T-helper 2 cell treated with Interferon-gamma antibody and Interleukin-4, amounts not matched to agents 5 μg/mL and 100 μg/mL, for 36 hours (primary cell): ENCODE measurements at places on chromosomes 3 and 15.
A peak's percentile ranks its signal among the peaks of the same experiment; 100 is the strongest.

GRCh38 chr3:190224456-190224855, 97.8 kb downstream of the CLDN1 start:
- DNase-seq: no peak

GRCh38 chr3:45688194-45688881, 858 bp upstream of the SACM1L start:
- DNase-seq: peak; percentile 26

DNA sequence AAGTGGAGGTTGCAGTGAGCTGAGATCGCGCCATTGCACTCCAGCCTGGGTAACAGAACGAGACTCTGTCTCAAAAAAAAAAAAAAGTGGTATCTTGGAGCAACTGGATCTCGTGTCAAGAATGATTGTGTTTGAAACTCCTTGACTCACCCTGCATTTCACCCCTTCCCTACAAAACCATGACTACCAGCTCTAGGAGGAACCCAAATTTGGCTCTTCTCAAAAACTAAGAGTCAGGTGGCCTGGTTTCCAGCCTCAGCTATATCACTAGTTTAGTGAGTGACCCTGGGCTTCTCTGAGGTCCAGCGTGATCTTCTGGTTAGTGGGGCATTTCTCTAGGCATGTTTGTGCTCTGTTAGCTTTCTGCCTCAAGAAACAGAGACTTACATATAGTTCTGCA, 222.1 kb downstream of the FAM43A start:
- DNase-seq: no peak

DNA sequence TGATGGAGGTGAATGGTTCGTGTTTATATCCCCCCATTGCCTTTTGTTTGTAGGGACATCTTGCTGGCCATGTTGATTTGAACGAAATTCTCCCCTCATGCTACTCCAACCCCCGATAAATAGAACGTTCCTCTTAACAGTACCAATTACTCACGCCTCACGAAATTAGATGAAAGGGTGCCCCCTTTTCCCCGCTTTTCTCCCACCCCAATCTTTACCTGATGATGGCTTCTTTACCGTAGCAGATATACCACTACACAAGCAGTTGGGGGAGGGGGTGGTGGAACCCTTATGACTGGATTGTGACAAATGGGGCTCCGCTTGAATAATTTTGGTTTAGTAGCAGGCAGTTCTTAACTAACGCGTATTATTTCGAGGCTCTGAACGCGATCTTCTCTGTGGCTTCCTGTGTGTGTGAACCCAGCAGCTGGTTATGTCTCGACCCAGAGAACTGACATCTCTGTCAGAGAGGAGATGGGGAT, 1.1 kb downstream of the PIAS1 start:
- peak; percentile 60 for DNase-seq

DNA sequence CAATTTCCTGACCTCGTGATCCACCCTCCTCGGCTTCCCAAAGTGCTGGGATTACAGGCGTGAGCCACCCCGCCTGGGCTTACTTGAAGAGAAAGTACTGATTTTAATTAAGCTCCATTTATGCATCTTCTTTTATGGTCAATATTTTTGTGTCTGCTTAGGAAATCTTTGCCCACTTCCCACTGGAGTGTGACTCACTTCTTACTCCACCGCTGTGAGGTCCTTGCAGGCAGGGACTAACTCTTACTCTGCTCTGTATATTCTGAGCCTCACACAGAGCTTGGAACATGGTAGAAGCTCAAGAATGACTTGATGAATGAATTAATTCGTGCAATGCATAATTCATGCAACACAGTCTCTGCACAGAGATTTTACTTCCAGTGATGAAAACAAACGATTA, 2.9 kb upstream of the TM4SF19 start:
- DNase-seq: no peak

GRCh38 chr3:23728601-23729117, 77.1 kb upstream of the UBE2E1 start:
- no peak for DNase-seq

DNA sequence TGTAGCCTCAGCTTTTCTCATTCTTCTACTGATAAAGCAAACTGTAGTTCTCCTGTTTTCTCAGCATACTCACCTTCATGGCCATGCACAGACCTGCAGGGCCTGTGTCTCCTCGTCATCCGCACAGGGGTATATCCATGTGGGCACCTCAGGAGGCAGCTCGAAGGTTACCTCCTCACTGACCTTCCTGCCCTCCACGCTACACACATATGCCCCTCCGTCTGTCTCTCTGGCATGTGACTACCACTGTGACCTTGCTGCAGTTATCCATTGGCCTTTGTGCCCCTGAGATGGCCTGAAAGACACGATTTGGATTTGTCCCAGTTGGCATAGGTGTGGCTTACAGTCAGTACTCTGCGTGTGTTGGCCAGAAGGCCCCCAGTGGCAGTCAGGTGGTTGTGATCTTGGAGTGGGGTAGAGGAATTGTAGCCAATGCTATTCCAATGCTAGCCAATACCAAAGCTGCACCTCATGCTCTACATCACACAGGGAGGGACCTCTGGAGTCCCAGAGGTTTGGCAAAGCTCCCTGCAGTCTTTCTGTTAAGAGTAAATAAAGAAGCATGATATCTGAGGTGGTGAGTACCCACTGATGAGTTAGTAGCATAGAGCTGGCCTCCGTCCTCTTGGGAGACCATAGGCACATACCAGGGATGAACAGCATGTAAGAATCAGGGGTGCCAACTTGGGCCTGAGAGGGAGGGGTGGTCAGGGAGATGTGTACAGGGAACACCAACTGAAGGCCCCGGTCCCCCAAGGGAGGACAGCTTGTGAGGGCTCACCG, 143.4 kb downstream of the EEFSEC start:
- no peak for DNase-seq

DNA sequence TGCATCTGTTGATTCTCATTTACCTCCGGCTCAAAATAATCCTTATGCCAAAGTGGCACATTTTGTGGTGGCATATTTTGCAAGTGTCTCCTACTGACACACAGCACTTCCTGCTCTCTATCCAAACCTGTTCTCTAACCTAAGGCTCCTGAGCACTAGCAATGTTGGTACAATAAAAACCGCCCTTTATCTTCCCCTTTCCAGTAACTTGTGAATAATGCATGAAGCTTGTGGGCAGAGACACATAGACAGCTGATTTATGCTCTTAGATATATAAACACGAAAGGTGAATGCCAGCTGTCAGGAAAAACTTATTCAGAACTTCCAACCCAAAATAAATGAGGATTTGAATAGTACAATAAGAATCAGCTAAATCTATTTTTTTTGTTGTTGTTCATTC, 34.6 kb upstream of the ARPIN start:
- no peak for DNase-seq

- DNase-seq: no peak
Measured at GRCh38 chr3:120664926-120665325, 17.1 kb downstream of the HGD start.

DNA sequence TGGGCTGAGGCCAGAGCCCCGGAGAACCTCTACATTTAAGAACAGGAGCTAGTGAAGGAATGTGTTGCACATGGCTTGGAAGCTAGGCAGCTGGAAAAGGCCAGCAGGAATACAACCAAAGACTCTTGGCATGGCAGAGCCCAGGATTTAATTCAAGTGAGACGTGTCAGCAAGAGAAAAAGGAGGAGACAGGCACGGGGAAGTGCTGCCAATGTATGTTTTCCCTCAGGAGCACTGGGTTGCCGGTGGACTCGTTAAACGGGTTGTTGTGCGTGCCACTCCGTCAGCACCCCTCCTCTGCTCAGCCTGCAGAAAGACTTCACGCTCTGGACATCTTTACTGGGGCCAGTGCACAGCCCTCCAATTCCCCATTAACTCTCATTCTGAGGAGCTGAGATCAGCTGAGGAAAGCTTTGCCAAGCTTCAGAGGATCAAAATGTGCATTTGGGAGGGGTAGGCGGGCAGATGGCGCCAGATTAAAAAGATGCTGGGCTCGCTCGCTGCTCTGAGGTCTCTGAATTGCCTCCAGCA, 103.7 kb downstream of the PDZRN3 start:
- no peak for DNase-seq

- DNase-seq: no peak
Measured at GRCh38 chr3:197270558-197271317, 27.7 kb downstream of the DLG1 start.

DNA sequence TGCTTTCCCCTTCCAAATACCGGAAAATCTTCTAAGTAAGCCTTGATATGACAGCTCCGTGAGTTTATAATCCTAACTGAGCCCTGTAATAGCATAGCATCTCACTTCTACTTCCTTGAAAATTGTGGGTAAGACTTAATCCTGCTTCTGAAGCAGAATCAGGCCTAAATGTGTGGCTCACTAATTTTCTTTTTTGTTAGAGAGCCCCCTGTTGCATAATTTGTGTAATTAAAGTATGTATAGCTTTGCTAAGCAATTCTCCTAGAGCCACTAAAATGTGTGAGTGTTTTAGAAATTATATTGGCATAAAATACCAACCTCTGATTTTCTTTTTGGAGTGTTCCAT, 304.4 kb downstream of the FGF12 start:
- no peak for DNase-seq

DNA sequence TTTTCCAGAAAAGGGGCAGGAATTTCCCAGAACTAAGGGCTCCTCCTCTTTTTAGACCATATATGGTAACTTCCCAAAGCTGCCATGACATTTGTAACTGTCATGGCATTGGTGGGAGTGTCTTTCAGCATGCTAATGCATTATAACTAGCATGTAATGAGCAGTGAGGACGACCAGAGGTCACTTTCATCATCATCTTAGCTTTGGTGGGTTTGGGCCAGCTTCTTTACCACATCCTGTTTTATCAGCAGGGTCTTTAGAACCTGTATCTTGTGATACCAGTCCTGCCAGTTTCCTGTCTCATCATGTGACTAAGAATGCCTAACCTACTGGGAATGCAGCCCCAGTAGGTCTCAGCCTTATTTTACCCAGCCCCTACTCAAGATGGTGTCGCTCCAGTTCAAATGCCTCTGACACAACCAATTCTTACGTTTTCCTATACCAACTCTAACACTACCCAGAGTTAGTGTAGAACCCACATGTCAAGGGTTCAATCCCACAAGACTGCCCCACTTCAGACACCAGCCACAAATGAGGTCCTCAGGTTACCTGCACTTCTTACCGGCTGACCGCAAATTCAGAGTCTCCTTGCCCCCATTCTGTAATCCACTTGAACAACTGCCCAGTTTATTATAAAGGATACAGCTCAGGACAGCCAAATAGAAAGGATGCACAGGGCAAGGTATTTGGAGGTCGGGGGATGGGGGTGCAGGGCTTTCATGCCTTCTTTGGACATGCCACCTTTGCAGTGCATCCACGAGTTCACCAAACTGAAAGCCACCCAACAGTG, 17.7 kb downstream of the FOXB1 start:
- DNase-seq: no peak

GRCh38 chr3:34396956-34397355, 598.5 kb downstream of the PDCD6IP start:
- no peak for DNase-seq

DNA sequence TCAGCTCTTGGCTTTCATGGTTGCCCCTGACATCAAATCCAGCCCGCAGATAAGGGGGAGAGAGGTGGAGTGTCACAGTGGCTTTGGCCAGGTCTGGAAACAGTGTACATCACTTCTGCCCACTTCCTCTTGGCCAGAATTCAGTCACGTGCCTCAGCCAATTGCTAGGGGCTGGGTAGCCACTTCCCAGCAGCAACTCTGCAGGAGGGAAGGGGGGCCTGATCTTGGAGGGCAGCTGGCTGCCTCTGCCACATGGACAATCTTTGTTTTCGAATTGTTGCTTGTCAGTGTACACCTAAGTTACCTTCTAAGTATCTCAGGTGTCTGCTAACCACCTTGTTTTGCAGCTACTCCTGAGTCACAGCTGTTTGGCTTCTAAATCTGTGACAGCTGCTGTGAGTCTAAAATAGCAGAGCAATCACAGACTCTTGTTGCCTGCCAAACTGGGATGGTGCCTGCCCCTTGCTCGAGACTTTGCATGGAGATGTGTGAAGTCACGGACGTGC, 41.0 kb upstream of the LIMD1 start:
- DNase-seq: no peak

- no peak for DNase-seq
Measured at GRCh38 chr3:14461748-14462324, 59.4 kb downstream of the SLC6A6 start.

- no peak for DNase-seq
Measured at GRCh38 chr3:86830566-86830965, 160.4 kb downstream of the VGLL3 start.

DNA sequence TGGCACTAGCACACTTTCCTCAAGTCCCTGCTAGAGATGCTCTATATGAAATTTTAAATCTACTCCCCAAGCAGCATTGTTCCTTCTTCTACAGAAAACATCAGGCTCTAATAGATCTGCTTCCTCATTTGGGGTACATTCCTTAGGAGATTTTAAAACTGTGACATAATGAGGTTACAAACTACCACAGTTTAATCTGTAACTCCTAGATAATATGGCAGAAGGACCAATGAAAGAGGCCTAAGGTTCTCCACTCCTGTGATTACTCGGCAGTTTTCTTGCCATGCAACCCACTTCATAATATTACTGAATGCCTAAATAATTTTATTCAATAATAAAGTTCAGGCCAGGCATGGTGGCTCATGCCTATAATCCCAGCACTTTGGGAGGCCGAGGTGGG, 16.1 kb downstream of the ZNF106 start:
- no peak for DNase-seq

- DNase-seq: no peak
Measured at GRCh38 chr15:83893308-83893707, 239.4 kb downstream of the ADAMTSL3 start.

DNA sequence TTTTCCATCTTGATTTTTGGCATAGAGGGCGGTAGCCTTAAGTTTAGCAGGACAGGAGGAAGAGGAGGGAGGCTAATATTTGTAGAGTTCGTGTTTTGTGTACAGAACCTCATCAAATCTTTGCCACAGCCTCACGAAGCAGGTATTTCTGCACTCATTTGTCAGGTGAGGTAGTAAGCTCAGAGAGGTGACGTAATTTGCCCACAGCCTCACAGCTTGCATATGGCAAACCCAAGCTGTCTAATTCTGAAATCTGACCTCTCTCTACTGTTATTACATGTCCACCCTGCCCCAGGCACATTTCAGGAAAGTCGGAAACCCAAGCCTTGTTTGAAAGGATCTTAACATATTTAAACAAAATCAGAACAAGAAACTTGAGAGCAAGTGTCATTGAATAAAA, 91.1 kb upstream of the TPM1 start:
- no peak for DNase-seq

GRCh38 chr3:64888165-64888564, 200.4 kb upstream of the ADAMTS9 start:
- DNase-seq: no peak

DNA sequence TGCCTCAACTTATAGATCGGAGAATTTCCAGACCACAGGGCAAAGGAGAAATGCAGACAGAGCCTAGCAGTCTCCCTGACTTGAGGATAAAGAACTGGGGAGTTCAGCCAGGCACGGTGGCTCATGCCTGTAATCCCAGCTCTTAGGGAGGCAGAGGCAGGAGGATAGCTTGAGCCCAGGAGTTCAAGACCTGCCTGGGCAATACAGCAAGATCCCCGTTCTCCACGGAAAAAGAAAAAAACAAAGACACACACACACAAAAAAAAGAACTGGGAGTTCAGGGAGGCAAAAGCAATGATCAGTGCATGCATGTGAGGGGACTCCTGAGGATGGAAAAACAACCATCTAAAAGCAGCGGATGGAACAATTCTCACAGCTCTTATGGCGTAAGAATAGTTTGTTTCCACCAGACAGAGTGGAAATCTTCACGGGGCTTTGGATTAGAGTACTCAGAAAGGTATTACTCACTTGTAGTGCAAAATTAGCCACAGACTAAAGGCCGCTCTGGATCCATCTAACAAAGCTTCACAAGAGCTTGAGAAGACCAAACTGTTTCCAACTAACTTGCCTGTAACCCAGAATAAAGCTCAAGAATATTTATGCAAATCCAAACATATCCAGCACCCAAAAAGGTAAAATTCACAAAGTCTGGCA, 16.3 kb downstream of the SEC11A start:
- no peak for DNase-seq

GRCh38 chr3:133821767-133822638, 16.4 kb downstream of the SRPRB start:
- DNase-seq: no peak
